AG09309 (cell line): ENCODE measurements at places on chromosomes 11 and 22.

- no peak for DNase-seq
Observed at GRCh38 chr11:111342329-111342728, 36.7 kb downstream of the POU2AF1 start.

- DNase-seq: peak; percentile 31
Observed at GRCh38 chr11:125036933-125037332, 26.2 kb upstream of the SLC37A2 start.

DNA sequence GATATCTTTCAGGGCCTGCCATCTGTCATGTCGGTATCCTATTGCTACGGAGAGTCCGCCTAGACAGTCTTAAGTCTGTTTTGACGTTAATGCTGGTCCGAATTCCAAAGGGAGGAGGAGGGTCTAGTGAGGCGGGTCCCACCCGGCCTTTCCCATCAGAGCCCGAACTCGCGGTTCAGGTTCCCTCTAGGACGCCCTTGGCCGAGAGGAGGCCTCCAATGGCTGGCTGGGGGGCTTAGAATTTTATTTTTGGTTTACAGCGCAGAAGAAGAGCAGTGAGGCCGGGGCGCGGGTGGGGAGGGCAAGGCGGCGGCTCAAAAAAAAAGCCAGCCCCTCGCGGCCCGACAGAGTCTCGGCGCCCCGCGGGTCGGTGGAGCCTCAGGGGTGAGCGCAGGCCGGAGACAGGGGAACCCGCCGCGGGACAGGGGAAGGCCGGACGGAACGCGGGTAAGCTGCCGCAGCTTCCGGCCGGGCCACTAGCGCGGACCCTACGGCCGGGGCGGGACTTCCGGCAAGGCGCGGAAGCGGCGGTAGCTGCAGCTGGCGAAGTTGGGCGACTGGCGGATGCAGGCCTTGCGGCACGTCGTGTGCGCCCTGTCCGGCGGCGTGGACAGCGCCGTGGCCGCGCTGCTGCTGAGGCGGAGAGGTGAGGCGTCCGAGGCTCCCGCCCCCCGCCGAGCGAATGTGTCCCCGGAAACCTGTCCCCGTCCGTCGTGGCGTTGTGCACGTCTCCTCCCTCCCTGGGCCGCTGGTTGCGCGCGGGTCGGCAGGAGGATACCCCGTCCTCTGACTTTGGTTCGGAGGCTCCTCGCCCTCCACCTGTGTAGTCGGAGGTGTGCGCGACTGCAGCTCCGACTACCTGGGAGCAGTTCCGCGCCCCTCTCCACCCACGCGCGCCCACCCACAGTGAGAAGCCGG lies at the start of gene TRMU:
Gene TRMU (plus strand): TSS at position 514 of the 918 bp plus-strand sequence. CDS start 51 bp downstream, at position 565.
- peak; percentile 47 for DNase-seq

DNA sequence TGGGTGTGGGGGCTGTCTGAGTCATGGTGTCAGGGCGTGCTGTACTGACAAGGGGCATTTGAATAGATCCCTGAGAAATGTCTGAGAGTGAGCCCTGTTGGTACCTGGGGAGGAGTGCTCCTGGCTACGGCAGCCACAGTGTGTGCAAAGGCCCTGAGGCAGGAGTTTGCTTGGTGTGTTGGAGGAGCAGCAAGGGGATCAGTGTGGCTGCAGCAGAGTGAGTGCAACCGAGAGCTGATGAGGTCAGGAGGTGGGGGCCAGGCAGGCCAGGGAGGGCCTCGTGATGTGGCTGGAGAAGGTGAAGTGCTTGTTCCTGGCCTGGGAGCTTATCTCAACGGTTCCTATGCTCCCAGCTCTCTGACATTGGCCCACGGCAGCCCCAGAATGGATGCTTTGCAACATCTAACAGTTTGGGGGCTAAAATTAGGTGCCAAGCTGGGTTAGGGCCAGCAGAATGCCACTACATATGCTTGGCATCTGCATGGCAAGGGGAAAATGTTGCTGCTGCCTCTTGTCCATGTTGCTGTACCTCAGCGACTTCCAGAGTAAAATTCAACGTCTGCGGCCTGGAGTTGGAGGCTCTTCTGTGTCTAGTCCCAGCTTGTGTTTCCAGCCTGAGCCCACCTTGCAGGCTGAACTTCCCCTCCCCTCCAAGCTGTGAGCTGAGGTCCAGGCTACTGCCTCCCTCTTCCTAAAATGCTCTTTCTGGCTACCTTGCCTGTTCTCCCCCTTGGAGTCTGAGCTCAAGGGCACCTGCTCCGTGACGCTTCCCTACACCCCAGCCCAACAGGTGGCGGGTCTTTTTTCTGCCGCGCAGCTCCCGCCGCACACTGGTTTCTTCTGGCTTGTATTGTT lies 48.2 kb upstream of the MYEOV start:
- DNase-seq: no peak

DNA sequence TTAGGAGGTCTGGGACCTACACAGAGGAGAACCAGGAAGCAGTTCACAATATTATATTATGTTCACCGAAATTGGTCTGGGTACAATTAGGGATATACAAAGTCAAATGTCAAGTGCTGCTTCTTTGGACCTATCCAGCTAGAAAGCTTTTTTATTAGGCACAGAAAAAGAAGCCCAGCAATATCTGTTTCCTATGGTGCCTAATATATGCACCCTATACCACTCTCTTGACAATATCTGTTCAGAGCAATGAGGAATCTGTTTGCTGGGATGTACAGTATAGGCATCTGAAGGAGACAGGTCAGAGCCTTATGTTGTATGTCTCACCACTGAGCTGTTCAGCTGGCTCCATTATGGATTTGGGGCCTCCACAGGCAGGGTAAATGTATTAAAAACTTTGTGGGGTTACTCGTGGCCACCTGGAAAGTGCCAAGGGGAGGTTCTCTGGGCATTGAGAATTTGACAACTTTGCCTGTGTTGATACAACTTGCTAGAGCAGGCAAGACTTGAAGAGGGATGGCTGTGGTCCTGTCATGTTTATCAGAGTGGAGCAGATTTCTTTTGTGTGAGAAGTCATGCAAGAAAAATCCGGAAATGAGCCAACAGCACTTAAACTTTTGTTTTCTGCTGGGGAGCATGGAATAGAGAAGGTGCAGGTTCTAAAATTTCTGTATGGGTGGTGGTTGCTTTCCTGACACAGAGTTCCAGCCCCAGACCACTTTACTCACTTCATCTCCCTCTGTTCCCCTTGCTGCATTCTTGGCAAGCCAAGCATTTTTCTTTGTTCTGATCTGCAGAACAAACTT lies 10.1 kb downstream of the STIM1 start:
- peak; percentile 29 for DNase-seq

DNA sequence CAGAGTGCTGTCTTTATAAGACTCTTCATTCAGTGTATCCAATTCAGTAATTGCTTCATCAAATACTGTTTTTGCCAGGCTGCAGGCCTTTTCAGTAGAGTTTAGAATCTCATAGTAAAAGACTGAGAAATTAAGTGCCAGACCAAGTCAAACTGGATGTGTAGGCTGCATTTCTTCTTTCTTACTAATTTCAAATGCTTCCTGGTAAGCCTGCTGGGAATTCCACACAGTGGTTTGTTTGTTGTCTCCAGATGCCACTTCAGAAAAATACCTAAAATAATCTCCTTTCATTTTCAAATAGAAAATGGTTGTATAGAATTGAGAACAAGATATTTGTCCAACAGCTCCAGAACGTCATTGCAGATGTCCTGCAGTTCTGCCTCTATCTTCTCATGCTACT lies 34.7 kb downstream of the LDHAL6A start:
- no peak for DNase-seq

DNA sequence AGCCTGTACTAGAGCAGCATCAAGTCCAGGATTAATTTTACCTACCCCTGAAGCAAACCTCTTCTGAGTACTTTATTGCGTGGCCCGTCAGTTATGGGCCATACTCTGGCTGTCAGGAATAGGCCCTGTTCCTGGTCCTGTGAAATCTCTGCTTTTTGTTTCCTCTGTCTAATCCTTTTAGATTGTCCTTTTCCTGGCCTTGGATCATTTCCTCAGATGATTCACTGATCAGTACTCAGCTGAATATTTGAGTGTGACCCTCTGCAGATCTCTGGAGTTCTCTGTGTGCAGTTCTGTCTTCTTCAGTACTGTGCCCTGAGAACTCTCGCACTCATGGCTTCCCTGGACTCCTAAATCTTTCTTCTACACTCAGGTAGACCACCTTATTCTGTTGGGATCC lies 123.5 kb downstream of the UVRAG start:
- no peak for DNase-seq

- DNase-seq: peak; percentile 82
Observed at GRCh38 chr11:96168623-96169022, 174.4 kb downstream of the MAML2 start.

DNA sequence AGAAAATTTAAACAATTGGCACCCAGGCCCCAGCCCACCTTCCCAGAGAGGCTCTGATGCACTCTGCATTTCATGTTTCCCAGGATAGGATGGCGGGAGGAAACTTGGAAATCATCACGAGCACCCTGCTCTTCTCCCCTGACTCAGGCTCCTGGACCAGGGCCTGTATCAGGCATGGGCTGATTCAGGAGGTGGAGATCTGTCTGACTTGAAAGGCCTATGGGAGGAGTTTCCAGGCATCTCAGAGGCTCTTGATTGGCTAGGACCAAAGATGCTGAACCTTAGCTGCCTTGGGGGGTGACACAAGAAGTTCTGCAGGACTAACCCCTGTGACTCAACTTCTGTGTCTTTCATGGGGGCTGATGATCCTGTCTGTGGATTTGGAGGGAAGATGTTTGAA lies 106.2 kb downstream of the PKNOX2 start:
- DNase-seq: no peak

DNA sequence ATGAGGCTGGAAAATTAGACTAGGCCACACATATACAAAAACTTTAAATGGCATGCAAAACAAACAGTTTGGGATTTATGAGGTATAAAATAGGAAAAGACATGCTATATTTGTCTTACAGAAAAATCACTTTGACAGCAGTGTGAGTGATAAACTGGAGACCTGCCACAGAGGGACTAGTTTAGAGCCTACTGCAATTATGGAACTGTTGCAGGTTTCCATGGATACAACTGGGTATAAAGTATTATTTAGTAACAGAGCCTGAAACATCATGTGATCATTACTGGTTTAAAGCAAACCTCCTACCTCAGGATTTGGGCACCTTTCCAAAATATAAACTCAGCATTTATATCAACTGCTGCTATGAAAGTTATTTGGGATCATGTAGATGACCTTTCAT lies 1032.5 kb downstream of the DLG2 start:
- DNase-seq: no peak

DNA sequence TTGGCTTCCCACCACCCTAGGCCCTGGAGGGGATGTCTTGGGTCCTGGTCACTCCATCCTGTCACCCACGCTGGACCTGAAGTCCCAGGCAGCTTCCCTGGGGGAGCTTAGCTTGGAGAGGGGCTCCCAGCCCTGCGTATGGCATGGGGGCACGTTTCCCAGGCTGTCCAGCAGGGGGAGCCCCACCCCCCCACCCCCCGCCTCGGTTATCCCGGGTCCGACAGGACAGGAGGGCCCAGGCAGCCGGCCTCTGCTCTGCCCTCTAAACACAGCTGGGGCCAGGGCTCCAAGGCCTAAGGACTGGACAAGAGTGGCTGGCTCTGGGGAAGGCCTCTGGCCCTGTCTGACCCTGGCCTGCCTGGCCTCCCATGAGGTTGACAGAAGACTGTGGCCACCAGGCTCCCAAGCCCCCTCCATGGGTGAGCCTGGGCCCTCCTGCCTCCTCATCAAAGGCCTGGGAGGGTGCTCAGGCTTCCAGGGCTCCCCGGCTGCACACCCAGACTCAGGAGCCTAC lies 104.8 kb downstream of the NECTIN1 start:
- DNase-seq: no peak

DNA sequence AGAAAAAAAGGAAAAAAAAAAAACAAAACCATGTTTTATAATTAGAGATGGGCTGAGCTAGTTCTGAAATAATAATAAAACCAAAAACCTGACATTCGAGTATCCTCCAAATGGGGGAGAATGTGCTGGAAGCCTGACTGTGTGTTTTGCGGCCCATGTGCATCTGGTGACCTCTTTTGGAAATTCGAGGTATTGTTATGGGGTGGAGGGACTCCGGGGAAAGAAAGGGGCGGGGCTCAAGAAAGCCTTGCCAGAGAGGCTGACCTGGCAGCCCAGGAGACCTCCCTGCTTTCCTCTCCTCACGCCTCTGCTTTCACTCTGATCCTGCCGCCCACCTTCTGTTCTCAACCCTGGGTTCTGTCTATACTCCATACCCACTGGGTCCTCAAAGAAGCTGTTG lies 72.9 kb downstream of the CTTN start:
- no peak for DNase-seq

- DNase-seq: no peak
Observed at GRCh38 chr11:124823512-124824376, 23.5 kb upstream of the MSANTD2 start.

DNA sequence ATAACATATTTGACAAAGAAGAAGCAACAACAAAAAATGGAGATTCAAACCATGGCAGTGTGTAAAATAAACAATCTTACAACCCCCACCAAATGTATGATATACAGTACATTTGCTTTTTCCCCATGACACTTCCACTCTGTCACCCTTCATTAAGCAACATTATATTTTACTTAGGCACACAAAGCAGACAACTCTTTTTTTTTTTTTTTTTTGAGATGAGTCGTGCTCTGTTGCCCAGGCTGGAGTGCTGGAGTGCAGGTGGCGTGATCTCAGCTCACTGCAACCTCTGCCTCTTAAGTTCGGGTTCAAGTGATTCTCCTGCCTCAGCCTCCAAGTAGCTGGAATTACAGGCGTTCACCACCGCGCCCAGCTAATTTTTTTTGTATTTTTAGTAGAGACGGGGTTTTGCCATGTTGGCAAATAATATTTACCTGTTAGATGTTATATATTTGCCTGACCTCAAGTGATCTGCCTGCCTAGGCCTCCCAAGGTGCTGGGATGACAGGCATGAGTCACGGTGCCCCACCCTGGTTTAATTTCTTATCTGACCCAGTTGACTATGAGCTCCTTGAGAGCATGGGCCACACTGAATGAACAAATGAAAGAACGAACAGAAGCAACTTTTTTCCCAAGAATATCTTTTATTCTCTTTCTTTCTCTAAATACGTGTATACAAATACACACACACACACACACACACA lies 5.5 kb upstream of the PCF11 start:
- DNase-seq: no peak

DNA sequence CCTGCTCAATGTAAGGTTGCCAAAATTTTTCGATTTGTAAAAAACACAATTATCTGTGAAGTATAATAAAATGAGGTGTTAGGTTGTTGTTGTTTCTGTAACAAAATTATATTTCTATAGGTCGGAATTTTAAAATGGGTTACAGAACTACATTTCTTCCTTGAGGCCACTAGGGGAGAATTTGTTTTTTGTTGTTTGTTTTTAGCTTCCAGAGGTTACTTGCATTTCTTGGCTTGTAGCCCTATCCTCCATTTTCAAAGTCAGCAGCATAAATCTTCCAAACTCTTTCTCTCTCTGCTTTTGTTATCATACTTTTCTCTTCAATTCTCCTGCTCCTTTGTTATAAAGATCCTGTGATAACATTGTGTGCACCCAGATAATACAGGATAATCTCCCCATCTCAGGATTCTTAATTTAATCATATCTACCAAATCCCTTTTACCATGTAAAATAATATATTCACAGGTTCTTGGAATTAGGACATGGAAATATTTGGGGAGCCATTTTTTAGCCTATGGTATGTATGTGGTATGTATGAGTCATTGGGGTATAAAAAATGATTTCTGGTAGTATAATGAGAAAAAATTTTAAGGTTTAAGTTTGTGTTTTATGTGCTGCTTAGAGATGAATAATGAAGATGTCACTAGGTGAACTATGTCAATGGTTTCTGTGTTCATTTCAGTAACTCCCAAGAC lies 9.4 kb upstream of the PATL1 start:
- DNase-seq: no peak

- DNase-seq: peak; percentile 21
Observed at GRCh38 chr11:115321605-115322289, 182.5 kb downstream of the CADM1 start.
